Stimulated activated CD8-positive, alpha-beta memory T cell treated with anti-CD3 and anti-CD28 coated beads, Interleukin-4, amount 100 ng/mL, for 4 hours (primary cell): ENCODE measurements at places on chromosomes 3 and 15.

- DNase-seq, result peak; percentile 16
Observed at GRCh38 chr3:170178651-170179050, 2.9 kb downstream of the PHC3 start.

DNA sequence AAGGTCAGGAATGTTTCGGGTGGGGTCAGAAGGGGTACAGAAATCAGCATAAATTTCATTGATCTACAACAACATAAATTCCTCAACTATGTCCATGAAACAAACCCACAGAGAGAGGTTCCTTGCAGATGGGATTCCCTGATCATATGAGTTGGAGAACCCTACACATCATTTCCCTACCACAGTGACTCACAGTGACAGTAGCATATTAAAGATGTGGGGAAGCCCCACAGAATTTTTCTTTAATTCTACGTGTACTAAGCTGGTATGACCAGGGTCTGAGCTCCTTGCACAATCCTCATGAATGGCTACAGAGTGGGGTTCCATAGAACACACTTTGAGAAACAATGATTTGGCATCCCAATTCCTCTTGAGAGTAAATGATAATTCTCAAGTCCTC, 116.9 kb upstream of the RAD18 start:
- DNase-seq, result no peak

GRCh38 chr3:132726341-132726823, 4.2 kb upstream of the NPHP3 start:
- DNase-seq, result no peak

DNA sequence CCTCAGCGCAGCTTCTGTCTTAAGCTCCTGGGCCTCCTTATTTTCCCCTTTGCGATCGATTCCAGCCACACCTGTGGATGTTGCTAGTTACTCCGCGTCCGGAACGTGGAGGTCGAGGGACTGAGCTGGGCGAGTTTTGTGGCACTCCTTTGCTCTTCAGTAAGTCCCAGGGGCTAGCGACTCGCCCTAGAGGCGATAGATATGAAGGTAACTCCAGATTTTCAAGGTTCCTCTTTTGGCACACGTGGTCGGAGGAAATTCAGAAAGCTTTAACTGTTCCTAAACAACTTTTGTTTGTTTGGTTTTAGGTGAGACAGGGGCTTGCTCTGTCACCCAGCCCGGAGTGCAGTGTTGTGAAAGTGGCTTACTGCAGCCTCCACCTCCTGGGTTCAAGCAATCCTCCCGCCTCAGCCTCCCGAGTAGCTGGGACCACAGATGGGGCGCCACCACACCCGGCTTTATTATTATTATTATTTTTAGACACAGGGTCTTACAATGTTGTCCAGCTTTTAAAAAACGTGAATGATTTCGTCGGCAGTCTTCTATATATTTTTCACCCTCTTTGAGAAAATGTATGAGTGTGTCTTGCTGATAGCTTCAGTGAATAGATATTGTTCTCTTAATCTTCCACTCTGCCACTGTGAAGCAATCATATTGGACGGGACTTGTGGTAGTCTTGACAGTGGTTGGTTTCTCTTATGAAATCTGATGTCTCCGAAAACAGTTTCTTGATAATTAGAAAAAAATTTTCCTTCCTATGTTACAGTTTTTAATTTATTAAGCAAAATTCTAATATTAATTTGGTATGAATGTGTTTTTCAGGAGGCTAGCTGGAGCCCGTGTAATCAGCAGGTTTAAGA, 785 bp downstream of the MFSD1 start:
- no peak for DNase-seq

DNA sequence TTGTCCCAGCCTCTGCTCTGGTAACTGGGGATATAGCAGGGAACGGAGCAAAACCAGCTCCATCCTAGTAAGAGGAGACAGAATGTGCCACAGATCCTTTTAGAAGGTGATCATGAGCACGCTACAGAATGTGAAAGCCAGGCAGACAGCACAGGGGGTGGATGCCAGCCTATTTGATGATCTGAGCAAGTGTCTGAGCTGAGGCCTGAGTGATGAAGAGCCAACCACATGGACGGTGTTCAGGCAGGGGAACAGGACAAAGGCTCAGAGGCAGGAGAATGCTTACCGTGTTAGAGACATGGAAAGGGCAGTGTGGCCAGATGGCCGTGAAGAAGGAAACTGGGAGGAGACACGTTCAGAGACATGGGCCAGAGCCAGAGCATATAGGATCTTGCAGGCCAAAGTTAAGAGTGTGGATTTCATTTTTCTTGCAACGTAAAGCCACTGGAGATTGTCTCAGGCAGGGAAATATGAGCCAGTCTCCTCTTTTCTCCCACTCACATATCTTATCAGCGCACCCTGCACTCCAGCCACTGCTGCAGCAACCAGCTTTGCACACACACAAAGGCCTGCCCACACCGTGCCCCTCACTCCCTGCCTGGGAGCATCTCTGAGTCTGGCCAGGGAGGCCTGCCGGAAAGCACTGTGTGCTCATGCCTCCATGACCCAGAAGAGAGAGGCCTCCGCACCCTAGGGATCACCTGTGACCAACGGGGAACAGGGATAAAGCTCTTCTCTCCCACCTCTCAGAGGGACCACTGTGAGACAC, 20.1 kb downstream of the RAB43 start:
- no peak for DNase-seq

GRCh38 chr15:59976480-59977271, 27.4 kb upstream of the FOXB1 start:
- no peak for DNase-seq

DNA sequence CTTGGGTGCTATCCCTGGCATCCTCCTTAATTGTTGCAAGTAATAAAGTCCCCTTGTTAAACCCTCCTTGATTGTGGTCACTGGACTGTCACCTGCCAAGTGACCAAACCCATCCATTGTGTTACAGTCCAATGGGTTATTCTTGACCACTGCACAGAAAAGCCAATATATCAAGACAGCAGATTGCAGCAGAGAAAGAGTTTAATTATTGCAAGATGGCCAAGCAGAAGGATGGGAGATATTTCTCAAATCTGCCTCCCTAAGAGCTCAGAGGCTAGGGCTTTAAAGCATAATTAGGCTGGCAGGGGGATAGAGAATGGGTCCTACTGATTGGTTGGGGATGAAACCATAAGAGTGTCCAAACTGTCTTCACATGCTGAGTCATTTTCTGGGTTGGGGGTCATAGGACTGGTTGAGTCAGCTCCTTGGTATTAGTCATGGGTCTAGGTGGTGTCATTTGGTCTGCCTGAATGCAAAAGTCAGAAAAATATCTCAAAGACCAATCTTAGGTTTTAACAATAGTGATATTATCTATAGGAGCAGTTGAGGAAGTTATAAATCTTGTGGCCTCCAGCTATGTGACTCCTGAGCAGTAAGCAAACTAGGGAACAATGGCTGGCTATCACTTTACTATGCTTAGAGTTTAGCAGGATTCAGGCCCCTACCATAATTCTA, 19.1 kb upstream of the XYLB start:
- no peak for DNase-seq

DNA sequence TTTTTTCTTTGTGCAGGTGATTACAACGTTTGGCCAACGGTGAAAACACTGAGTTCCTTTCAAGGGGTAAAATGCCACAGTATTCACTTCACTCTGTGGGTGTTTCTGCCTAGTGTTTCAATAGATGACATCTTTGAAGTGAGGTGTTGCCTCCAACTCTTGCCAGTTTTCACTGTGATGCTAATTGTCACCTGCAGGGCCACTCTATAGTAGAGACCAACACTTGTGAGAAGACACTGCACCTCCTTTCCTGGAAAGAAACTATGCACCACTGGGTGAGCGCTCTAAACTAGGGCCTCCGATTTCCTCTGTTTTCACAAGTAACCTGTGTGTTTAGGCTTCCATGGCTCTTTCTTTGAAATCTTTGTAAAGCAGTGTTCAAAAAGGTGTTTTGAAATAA, 98.3 kb downstream of the THRB start:
- no peak for DNase-seq

DNA sequence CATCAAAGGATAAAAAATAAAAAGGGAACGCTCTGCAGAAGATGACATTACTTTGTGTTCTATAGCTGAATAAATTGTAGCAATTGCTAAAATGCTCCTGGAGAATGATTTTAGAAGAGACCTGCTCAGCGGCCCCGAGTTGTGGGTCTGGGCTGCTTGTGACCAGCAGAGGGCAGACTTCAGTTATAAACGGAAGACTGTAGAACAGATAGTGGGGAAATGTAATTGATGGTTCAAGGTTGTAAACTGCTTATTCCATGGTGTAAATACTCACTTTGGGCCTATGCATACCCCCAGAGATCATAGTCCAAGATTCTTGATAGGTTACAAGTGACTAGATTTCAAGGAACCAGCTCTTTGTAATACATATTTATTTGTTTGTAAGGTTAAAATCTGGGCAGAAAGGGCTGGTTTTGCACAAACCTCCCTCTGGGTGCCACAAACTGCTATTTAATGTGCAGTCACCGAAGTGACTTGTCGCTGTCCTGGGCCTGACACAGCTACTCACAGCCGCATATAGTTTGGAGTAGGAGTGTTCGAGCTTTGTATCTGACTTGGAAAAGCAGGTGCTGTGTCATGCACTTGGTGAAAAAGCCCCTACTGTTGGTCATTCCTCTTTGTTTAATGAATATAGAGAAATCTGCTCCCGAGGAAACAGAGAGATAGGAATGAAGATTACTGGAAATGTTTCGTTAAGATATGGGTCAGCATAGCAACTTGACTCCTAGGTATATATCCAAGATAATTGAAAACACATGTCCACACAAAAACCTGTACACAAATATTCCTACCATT, 34.7 kb upstream of the NDUFB4 start:
- DNase-seq, result peak; percentile 45

- DNase-seq, result no peak
Observed at GRCh38 chr15:30905821-30906220, 2.1 kb downstream of the FAN1 start.

- peak; percentile 7 for DNase-seq
Observed at GRCh38 chr3:52055537-52056351, 627 bp downstream of the DUSP7 start.

DNA sequence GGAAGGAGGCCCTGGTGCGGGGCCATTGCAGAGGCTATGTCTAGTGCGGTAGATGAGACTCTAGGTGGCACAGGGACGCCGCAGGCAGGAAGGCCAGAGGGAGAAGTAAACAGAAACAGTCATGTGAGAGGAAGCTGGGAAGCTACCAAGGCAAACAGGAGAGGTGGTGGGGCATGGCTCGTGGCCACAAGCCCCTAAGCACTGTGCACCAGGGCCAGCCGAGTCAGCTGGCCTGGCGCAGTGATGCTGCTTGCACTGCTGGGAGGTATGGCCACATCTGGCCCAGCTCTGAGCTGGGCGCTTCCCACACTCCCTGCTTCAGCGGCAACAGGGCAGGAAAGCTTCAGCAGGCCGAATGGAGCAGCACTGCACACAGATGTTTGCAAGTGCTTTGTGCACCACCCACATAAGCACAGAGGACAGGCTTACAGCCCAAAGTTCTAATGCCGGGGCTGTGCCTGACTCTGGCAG, 76.6 kb downstream of the SRGAP3 start:
- DNase-seq, result no peak

DNA sequence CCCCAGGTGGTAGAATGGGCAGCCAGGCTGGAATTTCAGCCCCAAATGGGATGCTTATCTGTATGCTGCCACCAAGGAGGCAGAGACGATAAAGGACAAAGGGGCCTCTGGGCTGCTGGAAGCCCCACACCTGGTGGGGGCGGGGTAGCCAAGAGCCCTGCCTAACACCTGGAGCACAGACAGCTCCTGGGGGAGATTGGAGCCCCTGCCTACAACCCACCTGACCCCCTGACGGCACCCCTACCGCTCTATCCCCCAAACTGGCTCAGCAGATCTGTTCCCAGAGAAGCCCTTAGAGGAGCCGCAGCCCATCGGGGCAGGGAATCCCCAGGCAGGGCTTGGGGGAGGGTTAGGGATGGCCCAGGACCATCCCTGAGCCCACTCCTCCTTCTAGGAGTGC, 15.8 kb upstream of the SEMA3F start:
- DNase-seq, result no peak

DNA sequence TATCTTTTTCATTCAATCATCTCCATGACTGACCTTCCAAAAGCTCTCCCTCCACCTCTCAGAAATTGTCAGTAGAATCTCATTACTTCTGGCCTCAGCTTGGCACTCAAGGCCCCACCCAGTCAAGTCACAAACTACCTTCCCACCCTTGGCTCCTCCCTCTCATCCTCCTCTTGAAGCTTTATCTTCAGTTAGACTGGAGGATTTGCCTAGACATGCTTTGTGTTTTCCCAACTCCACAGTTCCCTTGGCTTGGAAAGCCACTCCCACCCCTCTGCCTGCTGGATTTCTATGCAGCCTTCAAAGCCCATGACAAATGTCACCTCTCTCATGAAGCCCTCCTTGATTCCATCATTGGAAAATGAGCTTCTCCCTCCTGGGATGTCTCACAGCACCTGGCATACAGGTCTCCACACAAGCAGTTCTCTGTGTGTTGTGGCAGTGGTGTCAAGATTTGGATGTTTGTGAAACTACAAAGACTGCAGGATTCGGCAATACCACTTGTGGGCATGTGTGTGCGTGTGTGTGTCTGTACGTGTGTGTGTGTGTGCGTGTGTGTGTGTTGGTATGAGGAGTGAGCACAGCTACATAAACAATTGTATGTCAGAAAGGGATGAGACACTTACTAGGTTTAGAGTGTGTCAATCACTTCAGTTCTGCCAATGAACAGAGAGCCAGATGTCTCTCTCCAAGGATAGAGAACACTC, 45.3 kb upstream of the VPS8 start:
- DNase-seq, result no peak

- no peak for DNase-seq
Observed at GRCh38 chr3:109325109-109325508, 8.8 kb upstream of the DPPA2 start.

- DNase-seq, result no peak
Observed at GRCh38 chr3:120595788-120596115, 384 bp upstream of the NDUFB4 start.

DNA sequence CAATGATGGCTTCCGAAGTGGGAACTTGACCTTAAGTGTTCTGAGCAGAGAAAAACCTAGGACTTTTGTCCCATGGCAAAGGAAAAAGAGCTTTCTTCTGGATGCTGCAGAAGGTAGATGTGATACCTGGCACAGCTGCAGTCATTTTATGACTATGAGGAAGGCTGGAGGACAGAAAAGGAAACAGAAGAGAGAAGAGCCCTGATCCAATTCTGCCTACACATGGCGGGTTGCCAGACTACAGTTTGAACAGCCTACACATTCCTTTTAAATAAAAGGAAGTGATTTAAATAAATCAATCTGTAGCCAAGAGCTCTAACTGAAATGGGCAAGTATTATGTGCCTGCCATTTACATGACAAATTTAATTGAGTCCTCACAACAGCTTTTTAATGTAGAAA, 43.6 kb upstream of the CHRNB4 start:
- no peak for DNase-seq

DNA sequence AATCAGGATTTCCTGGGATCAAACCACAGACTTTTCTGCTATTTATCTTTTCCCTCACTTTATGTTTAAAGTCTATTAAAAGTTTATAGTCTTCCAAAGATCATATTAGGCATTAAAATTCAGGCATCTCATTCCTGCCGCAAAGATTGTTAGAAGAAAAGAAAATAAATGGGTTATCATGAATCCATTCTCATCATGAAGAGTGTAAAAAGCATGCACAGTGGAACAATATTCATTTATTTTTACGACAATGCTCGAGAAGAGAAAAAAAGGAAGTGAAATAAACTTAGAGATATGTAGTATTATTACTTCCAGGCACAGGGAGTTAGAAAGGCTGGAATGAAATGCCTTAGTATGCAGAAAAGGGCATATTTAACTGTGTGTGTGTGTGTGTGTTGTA, 213.7 kb upstream of the PLSCR5 start:
- DNase-seq, result no peak
